Panc1 (cell line): ENCODE measurements at places on chromosomes 5 and 9. TPM values are rescaled to one million over a fixed set of nuclear protein-coding genes. Genes with fewer than 3 reads are reported as not detected.

Gene GFI1B
- 0.08 TPM for total RNA-seq

Gene TXNDC15
- 47.4 TPM for total RNA-seq

DNA sequence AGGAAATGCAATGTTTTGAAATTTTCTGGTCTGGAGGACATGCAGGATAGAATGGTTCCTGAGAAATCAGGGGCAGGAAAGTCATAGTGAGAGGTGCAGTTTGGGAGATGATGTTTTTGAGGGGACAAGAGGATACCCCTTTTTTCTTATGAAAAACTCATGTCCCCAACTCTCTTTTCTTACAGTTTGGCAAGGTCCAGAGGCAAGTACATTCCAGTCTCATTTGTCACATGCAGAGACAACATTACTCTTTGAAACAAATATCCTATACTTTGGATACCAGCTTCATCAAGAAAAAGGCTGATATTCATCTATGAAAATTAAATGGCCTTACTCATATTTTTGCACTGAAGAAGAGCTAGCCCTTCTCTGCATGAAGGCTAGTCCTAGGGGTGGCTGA lies 48.2 kb downstream of the EQTN start:
- no peak overlapping the region for H3K27ac ChIP-seq
- H3K27me3 ChIP-seq = no peaks in the 10 kb centered on the region
- no peaks in the 10 kb centered on the region for H3K36me3 ChIP-seq
- DNase-seq = no peak

DNA sequence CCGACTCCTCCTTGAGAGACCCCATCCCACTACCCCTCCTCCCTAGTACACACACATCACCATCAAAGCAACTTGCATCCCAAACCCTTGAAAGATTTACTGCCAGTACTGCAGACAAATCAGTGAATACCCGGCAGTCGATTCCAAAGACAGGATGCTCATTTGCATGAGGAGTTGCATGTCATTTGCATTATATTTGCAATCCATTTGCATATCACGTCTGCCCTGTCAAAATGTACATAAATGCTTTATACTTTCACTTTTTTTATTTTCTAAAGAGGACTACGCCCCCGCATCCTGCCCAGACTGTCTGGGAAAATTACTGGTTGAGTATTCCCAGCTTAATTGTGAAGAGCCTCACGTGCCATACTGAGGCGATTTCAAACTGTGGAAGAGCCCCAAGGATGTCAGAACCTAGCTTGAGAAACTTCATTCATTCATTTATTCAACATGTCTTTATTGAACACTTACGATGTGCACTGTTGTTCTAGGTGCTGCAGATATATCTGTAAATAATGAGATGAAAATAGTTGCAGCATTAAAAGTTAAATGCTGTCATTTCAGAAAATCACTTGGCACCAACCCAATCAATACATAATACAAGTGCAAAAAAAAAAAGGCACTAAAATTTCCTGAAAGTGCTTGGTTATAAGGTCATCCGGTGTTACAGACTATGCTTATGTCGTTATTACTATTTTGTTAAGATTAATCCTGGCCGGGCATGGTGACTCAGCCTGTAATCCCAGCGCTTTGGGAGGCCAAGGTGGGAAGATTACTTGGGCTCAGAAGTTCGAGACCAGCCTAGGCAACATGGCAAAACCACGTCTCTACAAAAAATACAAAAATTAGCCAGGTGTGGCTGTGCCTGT lies 17.2 kb upstream of the SIL1 start:
- H3K27me3 ChIP-seq = no peaks in the 10 kb centered on the region
- H3K36me3 ChIP-seq = no peaks in the 10 kb centered on the region
- no peak for DNase-seq
- no peak overlapping the region for H3K4me3 ChIP-seq
- H3K4me1 ChIP-seq = no peaks in the 10 kb centered on the region

GRCh38 chr9:105873801-105874200 lies 179.5 kb downstream of the TMEM38B start:
- H3K27me3 ChIP-seq = no peaks in the 10 kb centered on the region
- no peak overlapping the region for H3K27ac ChIP-seq
- H3K4me3 ChIP-seq = no peak overlapping the region
- no peaks in the 10 kb centered on the region for H3K36me3 ChIP-seq

DNA sequence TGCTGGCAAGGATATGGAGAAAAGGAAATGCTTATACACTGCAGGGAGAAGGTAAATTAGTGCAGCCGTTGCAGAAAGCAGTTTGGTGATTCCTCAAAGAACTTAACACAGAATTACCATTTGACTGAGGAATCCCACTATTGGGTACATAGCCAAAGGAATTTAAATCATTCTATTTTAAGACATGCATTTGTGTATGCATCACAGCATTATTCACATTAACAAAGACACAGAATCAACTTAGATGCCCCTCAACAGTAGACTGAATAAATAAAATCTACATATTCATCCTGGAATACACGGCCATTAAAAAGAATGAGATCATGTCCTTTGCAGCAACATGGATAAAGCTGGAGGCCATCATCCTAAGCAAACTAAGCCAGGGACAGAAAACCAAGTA lies 510.1 kb upstream of the CDH9 start:
- no peak overlapping the region for H3K27ac ChIP-seq
- DNase-seq = no peak
- no peaks in the 10 kb centered on the region for H3K36me3 ChIP-seq
- H3K27me3 ChIP-seq = no peaks in the 10 kb centered on the region
- no peak overlapping the region for H3K4me3 ChIP-seq
- H3K4me1 ChIP-seq = no peaks in the 10 kb centered on the region

GRCh38 chr5:111636736-111637135 lies 120.3 kb downstream of the NREP start:
- H3K4me1 ChIP-seq = no peaks in the 10 kb centered on the region
- H3K4me3 ChIP-seq = no peak overlapping the region
- no peaks in the 10 kb centered on the region for H3K36me3 ChIP-seq

GRCh38 chr5:170640731-170641588 lies 137.1 kb downstream of the KCNIP1 start:
- DNase-seq = no peak
- H3K4me1 ChIP-seq = no peaks in the 10 kb centered on the region
- no peaks in the 10 kb centered on the region for H3K36me3 ChIP-seq
- H3K27ac ChIP-seq = no peak overlapping the region
- peaks cover 3% of the 10 kb centered on the region for H3K27me3 ChIP-seq

DNA sequence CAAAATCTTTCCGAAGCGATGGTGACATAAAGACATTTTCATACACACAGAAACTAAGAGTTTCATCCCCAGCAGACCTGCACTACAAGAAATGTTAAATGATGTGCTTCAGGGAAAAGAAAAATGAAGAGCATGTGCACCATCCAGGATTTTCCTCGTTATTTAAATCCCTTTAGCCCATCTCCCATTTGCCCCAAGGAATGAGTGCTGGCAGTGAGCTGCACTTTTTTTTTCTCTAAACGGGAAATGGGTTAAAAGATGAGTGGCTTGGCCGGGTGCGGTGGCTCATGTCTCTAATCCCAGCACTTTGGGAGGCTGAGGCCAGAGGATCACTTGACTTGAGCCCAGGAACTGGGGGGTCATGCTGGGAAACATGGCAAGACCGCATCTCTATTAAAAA lies 6.8 kb upstream of the LRRC14B start:
- H3K4me3 ChIP-seq = no peak overlapping the region
- no peak for DNase-seq
- no peaks in the 10 kb centered on the region for H3K36me3 ChIP-seq
- no peak overlapping the region for H3K27ac ChIP-seq
- no peaks in the 10 kb centered on the region for H3K27me3 ChIP-seq

DNA sequence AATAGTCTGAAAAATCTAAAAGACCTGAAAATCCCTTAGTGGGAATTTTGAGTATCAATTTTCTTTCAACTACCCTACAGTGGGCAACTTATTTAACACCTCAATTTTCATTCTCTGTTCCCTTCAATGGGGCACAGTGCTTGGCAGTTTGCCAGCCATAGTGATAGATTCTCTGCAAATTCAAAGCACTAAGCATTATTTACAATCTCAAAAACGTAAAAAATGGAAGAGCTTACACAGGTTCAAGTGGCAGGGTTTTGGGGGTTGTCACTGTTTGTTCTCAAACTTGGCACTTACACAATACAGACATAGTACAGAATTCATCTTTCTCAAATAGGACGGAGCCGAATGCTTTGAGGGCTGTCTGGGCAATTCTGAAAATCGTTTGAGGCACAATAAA lies 515.0 kb downstream of the EFNA5 start:
- no peaks in the 10 kb centered on the region for H3K27me3 ChIP-seq
- no peak overlapping the region for H3K4me3 ChIP-seq
- no peaks in the 10 kb centered on the region for H3K36me3 ChIP-seq
- H3K4me1 ChIP-seq = no peaks in the 10 kb centered on the region
- DNase-seq = no peak

- H3K4me1 ChIP-seq = no peaks in the 10 kb centered on the region
- H3K27ac ChIP-seq = no peak overlapping the region
- no peaks in the 10 kb centered on the region for H3K36me3 ChIP-seq
- H3K27me3 ChIP-seq = no peaks in the 10 kb centered on the region
- no peak for DNase-seq
Measured at GRCh38 chr5:141657937-141658545, 6.8 kb upstream of the FCHSD1 start.

DNA sequence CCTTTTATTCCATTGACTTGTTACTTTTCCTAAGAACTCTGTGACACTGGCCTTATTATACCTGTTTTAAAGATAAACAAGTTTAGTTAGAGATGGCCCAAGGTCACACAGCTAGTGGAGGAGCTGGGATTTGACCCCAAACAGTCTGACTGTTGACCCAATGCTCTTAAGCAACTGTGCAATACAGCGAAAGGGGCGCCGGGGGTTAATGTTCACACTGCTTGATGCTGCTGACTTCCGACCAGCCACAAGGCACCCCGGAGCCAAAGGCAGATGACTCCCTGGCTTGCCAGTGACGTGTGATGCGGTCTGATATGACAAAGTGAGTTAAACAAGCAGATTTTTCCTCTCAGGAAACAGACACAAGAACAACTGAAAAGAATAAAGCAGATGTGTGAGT lies 23.9 kb downstream of the PIK3R1 start:
- H3K36me3 ChIP-seq = no peaks in the 10 kb centered on the region
- peak overlapping the region; percentile 4; the same call in 1 of the 2 replicates for H3K4me3 ChIP-seq
- no peaks in the 10 kb centered on the region for H3K27me3 ChIP-seq
- DNase-seq = no peak
- peaks cover 62% of the 10 kb centered on the region for H3K4me1 ChIP-seq
- H3K27ac ChIP-seq = peak overlapping the region; percentile 73

DNA sequence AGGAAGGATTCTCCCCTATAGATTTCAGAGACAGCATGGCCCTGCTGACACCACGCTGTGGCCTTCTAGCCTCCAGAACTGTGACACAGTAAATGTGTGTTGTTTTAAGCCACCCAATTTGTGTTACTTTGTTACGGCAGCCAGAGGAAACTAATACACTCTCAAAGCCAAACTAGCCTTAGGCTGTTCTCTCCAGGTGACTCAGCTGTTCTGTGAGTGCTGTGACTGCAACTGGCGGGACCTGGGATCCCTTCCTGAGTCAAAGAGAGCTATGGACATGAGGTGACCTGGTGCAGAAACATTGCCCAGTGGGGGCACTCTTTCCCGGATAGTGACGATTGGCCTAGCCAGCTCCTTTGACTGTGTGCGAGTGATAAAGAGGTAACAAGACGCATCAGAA lies 14.0 kb upstream of the MLANA start:
- H3K4me3 ChIP-seq = no peak overlapping the region
- no peaks in the 10 kb centered on the region for H3K4me1 ChIP-seq
- no peaks in the 10 kb centered on the region for H3K27me3 ChIP-seq
- no peak overlapping the region for H3K27ac ChIP-seq

DNA sequence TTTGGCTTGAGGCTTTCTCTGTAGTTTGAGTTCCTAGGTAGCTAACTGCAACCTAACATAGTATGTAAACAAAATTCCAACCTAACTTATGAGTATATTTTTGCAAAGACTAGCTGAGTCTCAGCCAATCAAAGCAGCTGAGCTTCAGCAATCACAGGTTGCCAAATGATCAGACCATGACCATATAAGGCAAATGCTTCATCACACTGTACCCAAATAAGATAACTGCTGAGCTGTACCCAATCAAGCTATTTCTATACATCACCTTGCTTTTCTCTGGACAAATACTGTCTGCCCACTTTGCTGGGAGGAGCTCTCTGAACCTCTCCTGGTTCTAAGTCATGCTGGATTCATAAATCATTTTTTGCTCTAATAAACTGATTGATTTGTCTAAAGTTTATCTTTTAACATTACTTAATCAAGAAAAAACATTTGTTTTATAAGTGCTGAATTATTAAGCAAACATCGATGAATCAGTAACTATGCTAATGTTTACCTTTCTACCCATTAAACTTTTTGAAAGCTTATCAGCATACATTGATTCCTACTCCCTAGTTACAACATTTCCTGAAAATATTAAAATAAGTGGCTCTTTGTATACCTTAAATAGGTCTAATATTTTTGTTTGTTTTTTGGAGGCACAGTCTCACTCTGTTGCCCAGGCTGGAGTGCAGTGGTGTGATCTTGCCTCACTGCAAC lies 129.7 kb upstream of the PCA3 start:
- no peak overlapping the region for H3K4me3 ChIP-seq
- no peaks in the 10 kb centered on the region for H3K4me1 ChIP-seq
- H3K27me3 ChIP-seq = no peaks in the 10 kb centered on the region
- DNase-seq = no peak

GRCh38 chr9:133369933-133370332 lies 5.9 kb downstream of the SURF4 start:
- DNase-seq = no peak
- H3K27me3 ChIP-seq = no peaks in the 10 kb centered on the region
- no peak overlapping the region for H3K27ac ChIP-seq

GRCh38 chr5:104347119-104347708 lies 784.6 kb upstream of the NUDT12 start:
- no peak for DNase-seq
- H3K36me3 ChIP-seq = no peaks in the 10 kb centered on the region
- H3K4me3 ChIP-seq = no peak overlapping the region
- peaks cover 12% of the 10 kb centered on the region for H3K4me1 ChIP-seq
- no peak overlapping the region for H3K27ac ChIP-seq
- H3K27me3 ChIP-seq = no peaks in the 10 kb centered on the region

DNA sequence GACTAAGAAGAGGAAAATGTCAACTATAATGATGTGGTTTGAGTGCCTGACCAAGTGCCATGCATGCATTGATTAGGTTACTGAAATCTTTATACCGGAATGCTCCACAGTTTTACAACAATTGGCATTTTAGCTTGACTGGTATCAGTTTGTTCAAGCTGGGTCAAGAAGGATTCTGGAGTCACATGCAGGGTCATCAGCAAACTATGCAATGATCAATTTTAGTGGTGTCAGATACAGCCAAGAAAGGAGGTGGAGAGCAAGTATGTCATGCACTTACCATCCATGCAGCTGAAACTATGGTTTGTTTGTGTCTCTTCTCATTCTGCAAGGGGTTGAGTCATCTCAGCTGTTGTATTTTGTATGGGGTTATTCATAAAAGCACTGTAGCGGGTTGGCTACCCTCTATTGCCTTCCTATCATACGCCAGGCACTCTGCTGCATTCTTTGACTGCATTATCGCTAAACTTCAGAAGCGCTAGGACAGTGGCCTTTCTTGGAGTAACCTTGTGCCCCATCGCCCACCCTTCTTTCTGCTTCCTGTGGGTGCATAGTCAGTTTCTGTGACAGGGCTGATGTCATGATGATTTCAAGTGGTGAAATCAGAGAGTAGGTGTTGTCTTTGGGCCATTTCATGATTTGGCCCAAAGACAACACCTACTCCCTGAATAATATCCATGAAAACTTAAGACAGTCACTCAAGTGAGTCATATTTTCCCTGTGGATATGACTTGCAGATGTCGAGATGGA lies 145.4 kb downstream of the MTX3 start:
- H3K36me3 ChIP-seq = no peaks in the 10 kb centered on the region
- no peak overlapping the region for H3K27ac ChIP-seq
- no peak for DNase-seq
- no peak overlapping the region for H3K4me3 ChIP-seq
- no peaks in the 10 kb centered on the region for H3K4me1 ChIP-seq

GRCh38 chr9:88661759-88662158 lies 126.8 kb downstream of the NXNL2 start:
- H3K27me3 ChIP-seq = no peaks in the 10 kb centered on the region
- H3K4me1 ChIP-seq = no peaks in the 10 kb centered on the region
- no peaks in the 10 kb centered on the region for H3K36me3 ChIP-seq
- no peak overlapping the region for H3K27ac ChIP-seq
- no peak overlapping the region for H3K4me3 ChIP-seq
- DNase-seq = no peak
